Activated CD8-positive, alpha-beta memory T cell treated with anti-CD3 and anti-CD28 coated beads for 4 hours (primary cell): ENCODE measurements at places on chromosomes 7 and 10.

GRCh38 chr10:26697163-26697921 is at the start of gene PDSS1:
PDSS1 (plus strand) TSS chr10:26697701; CDS start chr10:26697712, 11 bp downstream.
- peak; percentile 26 for DNase-seq

DNA sequence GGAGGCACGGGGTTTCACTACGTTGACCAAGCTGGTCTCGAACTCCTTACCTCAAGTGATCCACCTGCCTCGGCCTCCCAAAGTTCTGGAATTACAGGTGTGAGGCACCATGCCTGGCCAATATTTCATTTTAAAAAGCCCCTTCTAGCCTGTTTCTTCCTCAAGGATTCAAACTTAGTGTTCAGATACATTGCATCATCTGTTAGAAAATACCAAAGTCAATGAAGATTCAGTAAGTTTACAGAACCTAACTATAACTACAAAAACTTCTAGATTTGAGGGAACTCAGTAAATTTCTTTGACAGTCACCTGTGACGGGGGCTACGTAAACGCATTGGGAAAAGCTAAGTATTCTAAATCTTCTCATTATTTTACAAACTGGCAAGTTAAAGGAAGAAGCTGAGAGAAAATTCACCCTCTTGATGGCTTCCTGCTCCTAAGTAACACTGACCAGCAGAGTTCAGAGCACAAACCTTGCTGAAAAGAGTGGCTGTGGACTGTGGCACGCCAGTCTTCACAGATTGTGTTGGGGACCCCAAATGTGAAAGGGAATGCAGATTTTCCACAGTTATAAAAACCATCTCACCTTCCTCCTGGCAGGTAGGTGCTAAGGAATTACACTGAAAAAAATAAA is 162.2 kb downstream of the PKD1L1 start:
- DNase-seq = no peak

GRCh38 chr7:122166275-122166674 is 22.2 kb upstream of the AASS start:
- no peak for DNase-seq

DNA sequence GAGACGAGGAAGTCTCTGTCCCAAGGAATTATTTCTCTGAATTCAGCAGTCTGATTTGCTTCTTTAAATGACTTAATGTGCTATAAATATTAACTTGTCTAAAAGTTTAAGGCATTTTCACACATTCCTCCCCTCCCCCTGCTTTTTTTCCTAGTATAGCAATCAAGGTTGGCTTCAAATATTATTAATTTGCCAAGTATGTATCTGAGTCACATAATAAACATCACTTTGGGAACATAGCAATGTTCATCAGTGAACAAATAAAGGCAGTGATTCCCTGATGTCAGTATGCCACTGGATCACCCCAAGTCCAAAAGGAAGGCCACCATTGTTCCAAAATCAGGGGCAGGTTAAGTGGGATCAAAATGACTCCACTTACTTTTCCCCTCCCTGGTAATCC is 40.5 kb downstream of the PDE6C start:
- DNase-seq = no peak

DNA sequence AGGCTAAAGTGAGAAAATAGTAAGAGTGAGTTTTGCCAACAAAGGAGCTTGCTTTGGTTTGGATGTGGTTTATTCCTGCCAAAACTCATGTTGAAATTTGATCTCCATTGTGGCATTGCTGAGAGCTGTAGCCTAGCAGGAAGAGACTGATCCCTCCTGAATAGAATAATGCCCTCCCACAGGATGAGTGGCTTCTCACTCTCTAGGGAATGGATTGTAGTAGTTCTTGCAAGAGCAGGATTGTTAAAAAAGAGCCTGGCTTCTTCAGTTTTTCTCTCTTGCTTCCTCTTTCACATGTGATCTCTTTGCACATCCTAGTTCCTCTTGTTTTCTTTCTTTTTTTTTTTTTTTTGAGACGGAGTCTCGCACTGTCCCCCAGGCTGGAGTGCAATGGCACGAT is 34.4 kb downstream of the ASAH2 start:
- DNase-seq = no peak

DNA sequence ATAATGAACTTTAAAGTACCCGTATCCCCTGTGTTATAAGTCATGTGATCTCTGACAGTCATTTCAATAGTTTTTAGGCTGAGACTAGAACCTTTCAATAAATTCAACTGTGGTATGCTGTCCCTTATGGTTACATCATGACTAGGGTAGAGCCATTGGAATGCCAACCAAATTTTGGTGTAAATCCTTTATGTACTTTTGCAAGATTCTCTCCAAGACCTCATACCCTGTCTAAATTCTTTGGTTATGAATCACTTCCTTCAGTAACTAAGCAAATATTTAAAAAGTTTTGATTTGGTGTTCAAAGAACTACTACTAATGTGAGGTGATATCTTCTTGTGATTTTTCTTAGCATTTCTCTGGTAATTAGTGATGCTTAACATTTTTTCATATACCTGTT is 20.8 kb upstream of the OR6B1 start:
- no peak for DNase-seq

GRCh38 chr10:132270721-132271457 is 36.9 kb downstream of the STK32C start:
- DNase-seq = no peak

GRCh38 chr7:100127866-100128636 is 1.3 kb downstream of the MBLAC1 start:
- DNase-seq = no peak

- no peak for DNase-seq
Measured at GRCh38 chr7:16967300-16967811, 85.6 kb upstream of the AGR3 start.

GRCh38 chr10:13993169-13993568 is 337.6 kb downstream of the FRMD4A start:
- DNase-seq = no peak

GRCh38 chr10:82887488-82887887 is 1012.5 kb downstream of the NRG3 start:
- no peak for DNase-seq

GRCh38 chr7:94049615-94050014 is 45.5 kb upstream of the BET1 start:
- no peak for DNase-seq

DNA sequence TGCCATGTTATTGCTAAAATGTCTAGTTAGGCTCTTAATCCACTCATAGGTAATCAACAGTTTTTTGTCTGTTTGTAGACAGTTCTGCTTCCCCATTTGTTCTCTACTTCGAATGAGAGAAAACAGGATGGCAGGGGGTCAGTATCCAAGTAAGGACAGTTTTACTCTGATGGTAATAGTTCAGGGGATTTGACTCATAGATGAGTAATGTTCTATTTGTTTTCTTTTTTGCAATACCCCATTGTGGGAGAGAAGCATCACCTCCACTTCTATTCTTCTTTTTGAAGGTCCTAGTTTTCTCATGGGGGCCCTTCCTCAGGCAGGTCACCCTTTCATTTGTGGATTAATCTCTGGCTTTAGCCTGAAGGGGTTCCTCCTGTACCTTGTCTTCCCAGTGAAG is 13.9 kb downstream of the PCLO start:
- no peak for DNase-seq

DNA sequence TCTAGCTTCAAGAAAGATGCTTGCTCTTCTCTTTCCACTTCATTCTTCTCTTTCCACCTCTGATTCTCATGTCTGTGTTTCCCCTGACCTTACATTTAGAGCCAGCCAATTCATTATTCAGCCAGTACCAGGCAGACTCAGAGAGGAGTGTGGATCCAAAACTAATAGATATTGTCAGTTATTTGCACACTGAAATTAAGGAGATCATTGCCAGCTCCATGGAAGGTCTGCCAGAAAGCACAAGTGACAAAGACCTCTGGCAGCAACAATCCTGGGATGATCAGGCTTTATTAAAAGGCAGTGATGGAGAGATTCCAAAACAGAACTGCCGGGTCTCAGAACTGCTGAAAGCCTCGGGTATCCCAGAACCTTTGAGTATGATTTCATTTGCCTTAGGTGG is 749.4 kb downstream of the XPNPEP1 start:
- no peak for DNase-seq

DNA sequence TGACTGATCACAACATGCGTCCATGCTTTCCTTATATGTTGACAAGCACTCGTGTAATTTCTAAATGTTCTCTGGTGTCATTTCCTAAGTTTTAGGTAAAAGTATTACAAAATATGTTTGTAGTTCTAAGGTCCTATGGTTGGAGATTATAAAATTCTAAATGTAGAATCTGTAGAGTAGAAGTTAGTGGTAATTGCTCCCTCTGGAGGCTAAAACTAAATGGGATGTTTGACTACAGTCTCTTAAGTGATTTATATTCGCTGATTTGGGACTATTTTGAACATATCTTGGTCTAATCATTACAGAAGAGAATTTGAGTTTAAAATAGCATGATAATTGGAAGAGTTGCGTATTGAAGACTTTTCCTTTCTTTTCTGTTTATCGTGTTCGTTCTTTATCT is 74.1 kb downstream of the ZMYND11 start:
- DNase-seq = no peak

- no peak for DNase-seq
Measured at GRCh38 chr7:93442478-93443224, 131.9 kb downstream of the CALCR start.

- DNase-seq = no peak
Measured at GRCh38 chr7:140926021-140926817, 1.5 kb upstream of the BRAF start.

- no peak for DNase-seq
Measured at GRCh38 chr10:4053940-4054339, 268.9 kb upstream of the KLF6 start.

- no peak for DNase-seq
Measured at GRCh38 chr10:8874268-8874667, 819.8 kb downstream of the GATA3 start.

GRCh38 chr7:134809616-134810015 is 30.2 kb downstream of the CALD1 start:
- no peak for DNase-seq

DNA sequence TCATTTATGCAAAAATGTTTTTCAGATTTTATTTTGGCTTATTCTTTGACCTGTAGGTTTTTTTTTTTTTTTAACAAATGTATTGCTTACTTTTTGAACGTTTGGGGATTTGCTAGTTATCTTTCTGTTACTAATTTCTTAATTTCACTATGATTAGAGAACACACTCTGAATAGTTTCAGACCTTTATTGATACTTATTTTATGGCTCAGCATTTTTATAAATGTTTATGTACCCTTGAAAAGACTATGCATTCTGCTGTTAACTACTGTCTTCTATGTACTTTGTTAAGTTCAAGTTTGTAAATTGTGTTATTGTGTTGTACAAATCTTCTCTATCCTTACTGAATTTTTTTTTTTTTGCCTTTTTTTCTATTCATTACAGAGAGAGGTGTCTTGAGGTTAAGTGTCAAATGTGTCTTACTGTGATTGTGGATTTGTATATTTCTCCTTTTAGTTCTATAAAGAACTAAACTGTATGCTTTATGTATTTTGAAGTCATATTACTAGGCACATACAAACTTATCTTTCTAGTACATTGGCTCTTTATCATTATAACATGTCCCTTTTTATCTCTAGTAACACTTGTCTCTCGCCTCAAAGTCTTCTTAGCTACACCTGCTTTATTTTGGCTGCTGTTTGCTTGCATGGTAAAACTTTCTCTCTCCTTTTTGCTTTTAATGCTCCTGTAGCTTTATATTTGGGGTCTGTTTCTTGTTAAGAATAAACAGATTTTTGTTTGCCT is 8.1 kb downstream of the MKLN1 start:
- DNase-seq = no peak

- DNase-seq = no peak
Measured at GRCh38 chr10:114404171-114405010, at the start of gene AFAP1L2. AFAP1L2 (minus strand) TSS chr10:114404502; CDS start chr10:114404455, 47 bp downstream.

DNA sequence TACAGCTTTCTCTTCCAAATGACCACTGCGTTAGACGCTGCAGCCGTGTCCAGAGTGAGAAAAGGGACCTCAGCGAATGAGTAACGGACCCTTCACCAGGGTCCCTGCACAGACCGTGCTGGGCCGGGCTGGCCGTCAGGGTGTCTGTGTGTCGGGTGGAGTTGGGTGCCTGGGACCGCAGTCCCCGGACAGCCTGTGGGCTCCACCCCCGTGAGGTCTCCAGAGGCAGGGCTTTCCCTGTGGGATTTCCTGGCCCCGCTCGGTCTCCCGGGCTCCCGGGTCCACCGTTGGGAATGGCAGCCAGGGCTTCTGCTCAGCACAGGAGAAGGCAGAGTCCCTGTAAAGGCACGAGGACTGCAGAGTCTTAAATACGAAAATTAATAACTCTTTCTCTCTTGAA is 509.7 kb downstream of the TCERG1L start:
- DNase-seq = no peak
